ENCODE measurements at places on chromosomes 4 and X.

DNA sequence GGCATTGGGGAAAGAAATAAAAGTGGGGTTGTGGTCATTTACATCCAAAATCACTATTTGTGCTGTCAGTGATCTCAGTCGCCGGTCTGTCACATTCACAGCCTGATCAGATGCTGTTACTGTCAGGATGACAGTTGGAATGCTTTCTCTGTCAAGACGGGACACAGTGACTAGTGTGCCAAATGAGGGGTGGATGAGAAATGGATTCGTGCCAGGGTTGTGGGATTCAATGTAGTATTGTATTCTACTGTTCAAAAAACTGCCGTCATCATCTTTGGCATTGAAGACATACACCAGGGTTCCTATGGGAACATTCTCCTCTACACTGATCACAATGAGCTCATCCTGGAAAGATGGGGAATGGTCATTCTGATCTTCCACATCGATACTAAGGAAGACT, 171.1 kb downstream of the DCHS2 start:
- DNase-seq: no peak

- DNase-seq: no peak
Measured at GRCh38 chr4:1045595-1046201, 34.3 kb downstream of the FGFRL1 start.

DNA sequence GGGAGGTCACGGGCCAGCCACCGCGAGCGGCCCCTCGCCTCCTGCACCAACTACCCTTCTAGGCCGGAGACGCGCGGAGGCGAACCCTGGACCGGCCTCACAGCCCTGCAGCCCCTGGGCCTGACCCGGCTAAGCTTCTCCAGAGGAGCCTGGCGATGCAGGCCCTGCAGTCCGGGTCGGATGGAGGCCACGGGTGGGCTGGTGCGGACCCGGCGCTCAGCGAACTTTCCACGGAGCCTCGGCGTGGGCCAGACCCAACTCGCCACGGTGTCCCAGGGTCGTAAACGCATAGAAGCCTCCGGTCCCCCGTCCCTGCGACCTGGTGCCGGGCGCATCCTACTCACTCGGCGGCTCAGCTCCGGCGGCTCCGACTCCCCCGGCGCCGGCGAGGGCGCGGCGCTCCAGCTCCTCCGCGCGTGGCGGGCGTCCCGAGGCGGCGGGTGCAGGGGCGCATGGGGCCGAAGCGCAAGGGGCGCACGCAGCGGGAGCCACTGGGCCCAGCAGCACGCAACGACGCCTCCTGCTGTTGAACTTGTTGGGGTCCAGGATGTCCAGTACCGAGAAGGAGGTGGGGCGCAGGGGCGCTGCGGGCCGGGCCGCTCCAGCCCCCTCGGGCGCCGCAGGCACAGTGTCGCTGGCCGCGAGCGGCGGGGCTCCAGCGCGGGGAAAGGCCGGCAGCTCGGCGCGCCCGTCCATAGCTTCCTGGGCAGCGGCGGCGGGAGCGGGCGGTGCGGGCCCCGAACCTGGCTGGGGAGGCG, 427 bp downstream of the NKX1-1 start:
- DNase-seq: no peak

- DNase-seq: no peak
Measured at GRCh38 chr4:23504083-23504482, 385.8 kb downstream of the PPARGC1A start.

GRCh38 chrX:44178274-44179053, 165.0 kb downstream of the EFHC2 start:
- no peak for DNase-seq

- DNase-seq: no peak
Measured at GRCh38 chrX:65587616-65588526, 53.3 kb upstream of the LAS1L start.

DNA sequence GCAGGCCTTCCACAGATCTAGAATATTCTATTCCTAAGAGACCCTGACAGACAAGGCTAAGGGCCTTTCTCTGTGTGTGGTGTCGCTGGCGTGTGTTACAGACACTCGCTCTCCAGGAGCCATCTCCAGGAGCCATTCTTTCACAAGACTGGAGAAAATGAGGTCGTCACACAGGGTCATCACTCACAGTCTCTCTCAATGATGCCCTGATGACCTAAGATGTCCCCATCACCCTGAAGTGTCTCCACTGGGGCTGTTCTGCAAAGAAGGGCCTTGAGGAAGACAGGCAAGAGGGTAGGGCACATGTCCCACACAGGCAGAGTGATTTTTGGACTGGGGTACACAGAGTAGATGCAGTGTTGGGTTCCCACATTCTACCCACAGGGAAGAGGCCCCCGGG, 34.7 kb downstream of the ZFYVE28 start:
- DNase-seq: no peak

All from stimulated activated CD4-positive, alpha-beta T cell treated with anti-CD3 and anti-CD28 coated beads, Interleukin-1b, Interleukin-23, amount 100 ng/mL, for 1 hour (primary cell).